ENCODE measurements at places on chromosomes 6 and 20.

DNA sequence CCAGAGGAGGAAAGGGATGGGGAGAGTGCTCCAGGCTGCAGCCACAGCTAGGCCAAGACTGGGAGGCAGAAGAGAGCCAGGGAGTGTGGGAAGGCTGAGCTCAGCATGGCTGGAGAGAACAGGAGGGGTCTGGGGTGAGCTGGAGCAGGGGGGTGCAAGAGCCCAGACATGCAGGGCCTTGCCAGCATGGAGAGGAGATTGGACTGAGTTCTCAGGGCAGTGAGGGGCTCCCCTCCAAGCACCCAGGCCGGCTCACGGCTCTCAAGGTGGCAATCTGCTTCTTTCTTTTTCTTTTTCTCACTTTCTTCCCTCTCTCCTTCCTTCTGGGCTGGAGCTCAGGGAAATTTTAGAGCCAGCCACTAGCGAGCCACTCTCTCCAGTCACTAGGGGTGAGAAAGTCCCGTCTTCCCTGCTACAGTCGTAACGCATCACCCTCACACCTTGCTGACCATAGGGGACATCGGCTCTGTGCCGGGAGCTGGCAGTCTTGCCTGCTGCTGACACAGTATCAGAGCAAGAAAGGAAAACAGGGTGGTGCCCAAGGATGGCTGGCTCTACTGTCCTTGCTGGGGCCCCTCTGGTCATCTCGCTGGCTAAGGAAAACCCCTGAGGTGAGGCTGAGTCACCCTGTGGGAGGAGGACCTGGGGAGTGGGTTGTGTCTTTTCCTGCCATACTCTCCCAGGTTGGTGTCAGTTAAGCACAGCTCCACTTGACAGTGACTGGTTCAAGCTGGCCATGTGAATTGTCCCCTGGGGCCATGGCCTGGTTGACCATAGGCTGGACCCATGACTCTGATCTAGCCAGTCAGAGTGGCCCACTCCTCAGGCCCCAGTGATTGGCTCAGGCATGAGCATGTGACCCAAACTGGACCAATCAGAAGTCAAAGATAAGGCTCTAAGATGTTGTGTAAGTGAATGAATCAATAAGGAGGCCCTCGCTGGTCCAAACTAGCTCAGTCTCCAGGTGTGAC is 135.1 kb upstream of the PMEPA1 start:
- DNase-seq, result no peak

GRCh38 chr20:56780266-56780665 is 151.2 kb downstream of the TFAP2C start:
- no peak for DNase-seq

DNA sequence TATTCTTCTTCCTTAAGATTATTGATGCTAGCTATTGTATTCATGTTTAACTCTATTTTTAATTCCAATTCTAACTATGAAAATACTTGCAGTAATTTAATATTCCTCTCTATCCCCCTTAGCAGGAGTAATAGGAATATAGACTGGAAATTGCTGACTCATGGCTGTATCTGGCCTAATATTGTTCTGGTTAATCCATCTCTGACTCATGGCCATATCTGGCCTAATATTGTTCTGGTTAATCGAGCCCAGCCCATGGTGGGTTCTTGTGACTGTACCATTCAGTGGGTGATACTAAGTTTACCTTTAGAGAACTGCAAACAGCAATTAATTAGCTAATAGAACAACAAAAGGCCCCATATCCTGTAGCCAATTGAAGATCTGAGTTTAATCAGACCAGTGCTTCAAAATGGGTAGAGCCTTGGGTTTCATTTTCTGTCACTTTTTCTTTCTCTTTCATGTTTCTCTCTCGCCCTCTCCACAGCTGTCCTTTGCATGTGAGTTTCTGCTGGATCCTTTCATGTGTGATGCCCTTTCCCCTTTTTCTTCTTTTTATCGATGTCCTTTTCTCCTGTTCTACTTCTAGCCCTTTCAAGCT is 50.6 kb downstream of the SLC22A3 start:
- no peak for DNase-seq

GRCh38 chr20:21523895-21524294 is 10.0 kb upstream of the NKX2-2 start:
- no peak for DNase-seq

- DNase-seq, result no peak
Measured at GRCh38 chr6:153231048-153231646, 100.1 kb upstream of the RGS17 start.
